Posterior vena cava (tissue), 2 donors: ENCODE measurements at places on chromosomes 3 and 15.

DNA sequence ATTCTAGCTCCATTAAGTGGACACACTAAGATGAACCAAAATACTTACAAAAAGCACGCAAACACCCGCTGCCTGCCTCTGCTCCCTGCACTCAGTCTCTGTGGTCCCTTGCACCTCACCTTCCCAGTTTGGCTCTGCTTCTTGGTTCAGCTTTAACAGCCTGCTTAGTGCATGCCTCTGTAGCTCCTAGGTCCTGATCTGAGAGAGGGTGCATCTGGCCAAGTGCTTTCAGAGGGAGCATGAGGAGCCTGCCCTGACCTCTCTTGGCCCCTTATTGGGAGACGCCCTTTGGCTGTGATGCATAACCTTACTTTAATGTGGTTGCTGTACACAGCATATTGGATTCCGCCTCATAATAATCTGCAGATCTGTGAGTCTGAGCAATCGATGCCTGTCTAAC is 21.2 kb upstream of the ATP10A start:
- no peak for DNase-seq

GRCh38 chr3:114847564-114847963 is 299.5 kb downstream of the ZBTB20 start:
- no peak for DNase-seq

GRCh38 chr3:122843604-122844003 is 48.7 kb downstream of the SLC49A4 start:
- no peak for DNase-seq

- DNase-seq, result no peak
Observed at GRCh38 chr3:59256230-59256629, 206.4 kb upstream of the CFAP20DC start.

- DNase-seq, result no peak
Observed at GRCh38 chr15:92411256-92411655, 17.6 kb downstream of the ST8SIA2 start.

DNA sequence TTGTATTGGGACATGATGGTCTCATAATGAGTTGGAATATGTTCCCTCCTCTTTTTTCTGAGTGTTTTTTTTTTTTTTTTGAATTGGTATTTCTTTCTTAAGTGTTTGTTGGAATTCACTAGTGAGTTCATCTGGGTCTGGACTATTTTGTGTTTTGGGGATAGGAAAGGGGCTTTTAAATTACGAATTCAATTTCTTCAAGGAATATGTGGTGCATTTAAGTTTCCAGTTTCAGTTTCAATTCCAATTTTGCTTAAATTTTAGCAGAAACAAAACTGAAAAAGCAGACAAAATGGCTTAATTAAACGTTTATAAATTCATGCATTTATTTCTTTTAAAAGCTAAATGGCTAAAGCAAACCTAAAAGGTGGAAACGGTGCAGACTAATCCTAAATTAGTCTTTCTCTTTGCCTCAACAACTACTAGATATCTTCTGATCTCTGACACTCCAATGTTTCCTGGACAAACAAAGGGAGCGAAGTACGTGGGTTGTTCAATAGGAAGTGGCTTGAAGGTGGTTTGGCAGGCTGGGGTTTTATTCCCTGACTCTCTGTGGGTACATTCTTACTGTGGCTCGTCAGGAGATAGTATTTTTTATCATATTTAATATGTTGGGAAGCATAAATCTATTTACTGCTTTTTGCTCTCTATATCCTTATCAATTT is 50.0 kb upstream of the CORO2B start:
- DNase-seq, result no peak

GRCh38 chr3:100339786-100340185 is 5.2 kb downstream of the NIT2 start:
- DNase-seq, result no peak

DNA sequence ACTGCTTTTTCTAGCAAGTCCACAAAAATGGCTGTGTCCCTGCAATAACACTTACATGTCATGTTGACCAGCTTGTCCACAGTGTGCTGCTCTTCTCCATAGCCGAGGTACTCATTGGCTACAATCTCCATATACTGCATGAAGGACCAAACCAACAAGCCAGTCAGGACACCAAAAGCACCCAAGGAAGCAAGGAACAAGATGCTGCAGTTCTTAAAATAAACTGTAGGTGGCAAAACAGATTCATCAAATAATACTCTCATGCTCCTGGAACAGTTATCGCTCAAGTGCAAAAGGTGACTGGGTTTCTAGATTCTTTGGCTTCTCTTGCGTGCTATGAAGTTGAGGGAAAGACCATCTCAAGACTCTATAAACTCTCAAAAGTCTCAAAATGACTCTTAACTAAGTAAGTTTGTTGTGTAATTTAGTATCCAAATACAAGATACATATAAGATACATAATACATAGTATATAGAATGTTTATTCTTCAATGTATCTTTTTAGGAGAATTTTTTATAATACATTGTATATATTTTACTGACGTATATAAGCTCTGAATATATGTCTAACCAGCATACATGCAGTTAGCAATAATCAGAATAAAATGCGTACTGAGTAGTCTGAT is 57.0 kb downstream of the NEK10 start:
- DNase-seq, result no peak

DNA sequence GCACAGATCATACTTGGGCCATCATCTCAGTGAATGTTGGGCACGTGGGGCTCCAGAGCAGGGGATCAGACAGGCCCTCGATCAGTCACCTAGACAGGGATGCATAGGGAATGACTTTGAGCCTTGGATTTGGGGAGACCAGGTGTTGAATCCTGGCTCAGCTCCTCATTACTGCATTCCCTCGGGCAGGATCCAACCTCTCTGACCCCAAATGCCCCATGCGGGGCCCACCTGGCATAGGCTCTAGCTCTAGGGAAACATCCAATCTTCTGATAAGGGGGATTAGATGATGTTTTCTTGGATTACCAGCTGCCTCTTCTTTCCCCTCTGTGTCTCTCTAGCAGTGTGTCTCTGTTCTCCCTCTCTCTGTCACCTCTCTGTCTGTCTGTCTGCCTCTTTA is 22.7 kb downstream of the LOXL1 start:
- peak; percentile 28 for DNase-seq

GRCh38 chr3:51706788-51707731 is at the start of gene GRM2:
Gene GRM2 (plus strand): TSS chr3:51707068. CDS start chr3:51708984, 1,916 bp downstream.
- DNase-seq, result peak; percentile 93

- DNase-seq, result no peak
Observed at GRCh38 chr3:192062186-192062585, 601.2 kb downstream of the PYDC2 start.

DNA sequence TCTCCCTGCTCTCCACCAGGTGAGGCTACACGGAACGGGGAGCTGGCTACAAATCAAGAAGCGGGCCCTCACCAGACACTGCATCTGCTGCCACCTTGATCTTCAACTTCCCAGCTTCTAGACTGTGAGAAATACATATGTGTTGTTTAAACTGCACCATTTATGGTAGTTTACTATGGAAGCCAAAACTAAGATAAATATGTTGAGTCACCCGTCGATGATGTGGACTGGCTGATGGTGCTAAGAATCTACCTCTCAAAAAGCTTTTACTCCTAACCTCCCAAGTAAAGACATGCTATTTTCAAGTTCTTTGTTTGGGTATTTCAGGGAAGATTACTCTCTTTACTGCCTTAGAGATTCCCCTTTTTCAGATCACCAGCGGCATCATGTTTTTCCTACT is 110.9 kb downstream of the VGLL3 start:
- no peak for DNase-seq
